ENCODE measurements at places on chromosomes 4 and X.

GRCh38 chr4:112418092-112418491, 97.9 kb downstream of the NEUROG2 start:
- no peak for DNase-seq

GRCh38 chrX:40145923-40146261, 48.1 kb upstream of the BCOR start:
- DNase-seq, result no peak

DNA sequence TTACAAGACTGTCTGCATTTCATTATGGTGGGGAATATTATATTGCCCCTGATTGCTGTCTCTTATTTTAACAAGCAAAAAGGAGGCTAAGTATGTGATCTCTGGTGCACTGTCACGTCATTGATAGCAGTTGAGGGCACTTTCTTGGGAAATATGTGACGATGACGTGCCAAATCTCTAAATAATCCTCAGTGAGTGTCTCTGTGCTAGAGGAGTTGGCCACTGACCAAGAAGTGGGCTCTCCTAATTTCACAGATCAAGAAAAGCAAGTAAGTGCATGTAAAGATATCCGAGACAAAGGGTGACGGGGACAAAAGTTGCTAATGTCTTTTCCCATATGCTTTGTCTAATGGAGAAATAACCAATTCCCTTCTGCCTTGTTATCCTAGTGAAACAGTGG, 487.4 kb upstream of the TENM3 start:
- DNase-seq, result no peak

- DNase-seq, result no peak
Observed at GRCh38 chrX:133401536-133401935, 13.8 kb downstream of the GPC4 start.

- no peak for DNase-seq
Observed at GRCh38 chrX:1618689-1619088, 3.8 kb downstream of the ASMT start.

GRCh38 chr4:182807346-182807745, 109.8 kb downstream of the DCTD start:
- DNase-seq, result no peak

- DNase-seq, result peak; percentile 31
Observed at GRCh38 chr4:177250056-177250696, 59.5 kb upstream of the NEIL3 start.

DNA sequence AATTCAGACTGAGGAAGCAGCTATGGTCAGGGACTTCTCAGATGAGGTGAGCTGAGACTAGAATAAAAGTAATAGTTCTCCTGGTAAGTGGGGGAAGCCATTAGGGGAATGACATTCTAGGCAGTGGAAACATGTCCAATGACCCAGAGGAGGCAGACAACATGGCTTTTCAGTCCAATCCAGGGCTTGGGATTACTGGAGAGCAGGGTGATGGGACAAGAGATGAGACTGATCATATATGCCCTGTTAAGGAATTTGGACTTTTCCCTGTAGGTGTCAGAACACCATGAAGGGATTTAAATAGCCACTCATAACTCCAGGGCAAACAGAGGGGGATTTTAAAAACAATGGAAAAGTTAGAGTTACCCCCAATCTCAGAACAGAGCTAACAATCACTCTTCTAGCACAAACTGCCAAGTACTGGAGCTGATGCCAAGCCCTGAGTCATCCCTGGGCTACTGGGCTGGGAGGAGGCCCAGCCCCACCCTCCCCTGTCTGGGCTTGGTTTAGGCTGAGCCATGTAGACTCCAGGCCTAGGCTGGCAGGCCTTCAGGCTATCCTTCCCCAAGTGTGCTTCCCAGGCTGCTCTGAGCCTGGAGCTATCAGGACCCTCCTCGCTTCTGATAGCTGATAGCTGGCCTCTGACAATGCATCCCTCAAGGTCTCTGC, 22.7 kb upstream of the MSN start:
- DNase-seq, result no peak

DNA sequence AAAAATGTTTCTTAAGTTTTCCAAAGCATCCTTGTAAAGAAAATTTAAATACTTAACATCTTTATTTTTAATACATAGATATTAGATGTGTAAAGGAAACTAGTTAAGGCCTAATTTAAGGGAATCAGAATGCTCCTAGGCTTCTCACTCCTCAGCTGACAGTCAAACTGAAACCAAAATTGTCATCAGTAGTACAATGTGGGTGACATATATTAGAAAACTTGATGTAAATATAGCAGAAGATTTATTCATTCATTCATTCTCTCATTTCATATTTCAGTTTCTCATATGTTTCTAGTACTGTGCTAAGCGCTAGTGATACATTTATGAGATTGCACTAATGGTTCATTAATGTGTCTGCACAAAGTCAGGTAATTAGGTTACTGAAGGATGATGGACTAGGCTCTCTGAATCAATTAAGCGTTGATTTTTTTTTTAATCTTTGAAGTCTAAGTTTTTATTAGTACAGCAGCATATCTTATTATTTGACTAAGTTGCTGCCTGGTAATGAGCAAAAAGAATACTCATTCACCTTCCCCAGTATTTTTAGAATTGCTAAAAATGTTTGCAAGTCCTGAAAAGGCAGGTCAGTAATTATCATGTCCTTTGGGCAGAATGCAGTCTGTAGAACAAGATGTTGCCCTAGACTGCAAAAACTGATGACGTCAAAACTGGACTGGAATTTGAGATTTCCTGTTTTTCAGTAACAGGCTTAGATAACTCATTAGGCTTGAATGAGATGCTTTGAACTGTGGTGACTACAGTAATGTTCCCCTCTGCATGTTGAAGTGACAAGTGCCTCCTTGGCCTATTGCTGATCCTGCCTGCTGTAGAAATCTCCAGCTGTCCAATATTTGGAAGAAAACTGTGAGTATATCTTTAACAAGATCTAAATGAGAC, 128.7 kb downstream of the ARHGAP24 start:
- no peak for DNase-seq

Measured in stimulated activated CD4-positive, alpha-beta T cell treated with anti-CD3 and anti-CD28 coated beads, TNF-alpha, amount 100 ng/mL, for 24 hours (primary cell).